NCI-H1436 treated with DMSO at 0.1 percent for 48 hours (cell line): ENCODE measurements at places on chromosomes 5 and 9.

- no peak for DNase-seq
These were observed 19.8 kb downstream of the TXNDC8 start for GRCh38 chr9:110317911-110318310.

- no peak for DNase-seq
These were observed 132.5 kb upstream of the FER start for GRCh38 chr5:108615216-108615615.

DNA sequence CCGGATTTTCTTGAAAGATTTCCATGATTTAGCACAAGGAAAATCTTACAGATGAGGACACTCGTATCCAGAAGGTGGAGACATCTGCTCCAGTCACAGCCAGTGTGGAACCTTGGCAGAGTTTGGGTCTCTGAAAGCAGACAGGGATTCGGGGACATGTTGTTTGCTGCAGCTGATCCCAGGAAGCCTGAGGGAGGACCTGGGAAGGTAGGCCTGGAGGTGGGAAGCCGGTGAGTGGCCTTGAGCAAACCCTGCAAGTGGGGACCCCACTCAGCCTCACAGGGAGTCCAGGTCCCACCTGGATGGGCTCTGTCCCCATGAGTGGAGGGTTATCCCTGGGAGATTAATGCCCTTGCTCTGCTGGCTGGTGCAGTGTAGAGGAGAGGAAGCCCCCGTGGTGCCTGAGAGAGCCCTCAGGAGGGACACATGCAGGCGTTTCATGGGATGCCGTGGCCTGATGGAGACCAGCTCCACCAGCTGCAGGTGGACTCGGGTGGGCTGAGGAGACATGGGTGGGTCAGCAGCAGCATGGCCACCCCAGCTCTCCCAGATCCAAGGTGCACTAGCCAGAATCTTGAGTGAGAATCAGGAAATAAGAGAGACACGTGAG, 7.8 kb downstream of the MRPS2 start:
- DNase-seq, result no peak

DNA sequence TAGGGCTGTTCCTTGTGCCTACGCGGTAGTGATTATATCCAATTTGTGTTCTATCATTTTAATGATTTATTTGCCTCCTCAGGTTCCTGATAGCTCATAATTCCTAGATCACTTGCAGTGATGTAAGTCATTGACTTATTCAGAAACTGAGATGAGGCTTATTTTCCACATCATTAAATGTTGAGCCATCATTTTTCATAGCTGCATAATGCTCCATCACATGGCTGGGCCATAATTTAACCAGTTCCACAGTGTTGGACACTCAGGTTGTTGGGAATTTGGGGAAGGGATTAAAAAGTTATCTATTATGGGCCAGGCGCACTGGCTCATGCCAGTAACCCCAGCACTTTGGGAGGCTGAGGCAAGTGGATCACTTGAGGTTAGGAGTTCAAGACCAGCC, 35.8 kb upstream of the HMCN2 start:
- no peak for DNase-seq

DNA sequence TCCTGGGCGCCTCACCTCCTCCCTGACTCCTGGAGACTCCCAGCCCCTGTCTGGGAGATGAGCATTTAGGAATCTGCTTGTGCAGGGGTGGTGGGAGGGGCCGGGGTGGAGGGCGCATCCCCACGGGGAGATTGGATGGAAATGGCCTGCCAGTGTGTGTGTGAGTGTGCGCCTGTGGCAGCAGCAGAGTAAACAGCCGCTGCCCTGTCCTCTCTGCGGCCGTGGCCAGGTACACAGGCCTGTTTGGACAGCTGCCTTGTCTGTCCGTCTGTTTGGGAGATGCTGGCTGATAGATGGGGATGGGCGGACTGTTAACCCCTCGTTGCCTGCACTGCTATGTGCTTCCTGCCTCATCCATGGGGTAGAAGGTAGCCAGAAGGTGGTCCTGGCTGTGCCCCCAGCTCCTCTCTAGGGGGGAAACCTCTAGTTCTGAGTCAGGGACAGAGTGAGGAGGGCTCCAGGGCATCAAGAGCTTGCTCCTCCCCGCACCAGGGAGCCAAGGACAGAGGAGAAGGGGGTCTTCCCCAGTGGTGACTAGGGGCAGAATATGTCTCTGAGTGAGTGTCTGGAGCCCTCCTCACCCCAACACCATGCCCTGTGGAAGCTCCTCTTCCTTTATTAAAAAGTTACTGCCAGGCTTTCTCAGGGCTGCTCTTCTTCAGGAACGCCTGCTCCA, 60.1 kb downstream of the LMX1B start:
- no peak for DNase-seq

DNA sequence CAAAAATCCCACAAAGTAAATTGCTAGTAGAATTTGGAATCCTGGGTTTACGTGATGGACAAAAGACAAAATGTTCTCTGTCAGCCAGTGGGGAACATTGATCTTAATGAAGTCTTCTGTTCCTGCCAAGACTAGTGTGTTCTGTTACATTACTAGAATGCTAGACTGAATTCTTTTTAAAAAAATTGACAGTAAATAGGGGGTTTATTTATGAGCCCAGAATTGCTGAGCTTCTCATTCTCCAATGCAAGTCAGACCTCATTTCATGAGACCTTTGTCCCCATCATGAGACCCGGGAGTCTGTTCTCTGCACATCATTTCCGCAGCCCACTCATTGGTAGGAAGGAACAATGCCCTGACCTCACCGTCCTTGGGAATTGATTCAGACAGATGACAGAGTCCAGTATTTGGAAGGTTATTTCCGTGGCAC, 173.8 kb upstream of the OTULINL start:
- DNase-seq, result no peak

GRCh38 chr9:128643519-128644300, 12.9 kb downstream of the DYNC2I2 start:
- no peak for DNase-seq

DNA sequence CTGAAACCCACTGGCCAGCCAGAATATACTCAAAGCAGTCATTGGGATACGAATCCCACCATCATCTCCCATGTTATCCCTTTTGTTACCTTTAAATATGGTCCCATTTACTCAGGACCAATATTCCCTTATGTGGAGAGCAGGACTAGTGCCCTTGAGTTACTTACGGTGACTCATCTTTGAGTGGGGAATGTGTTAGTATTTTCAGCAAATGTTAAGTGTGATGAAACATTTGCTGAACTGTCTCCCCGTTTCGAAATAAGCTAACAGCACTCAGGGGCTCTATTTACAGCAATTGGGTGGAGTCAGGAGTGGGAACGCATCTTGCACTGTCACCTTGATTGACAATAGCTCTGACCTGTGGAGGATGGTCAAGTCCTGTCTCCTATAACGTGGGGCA, 67.4 kb downstream of the CTSL start:
- DNase-seq, result no peak

- DNase-seq, result no peak
These were observed 99.4 kb downstream of the TMEM174 start for GRCh38 chr5:73272351-73272750.

DNA sequence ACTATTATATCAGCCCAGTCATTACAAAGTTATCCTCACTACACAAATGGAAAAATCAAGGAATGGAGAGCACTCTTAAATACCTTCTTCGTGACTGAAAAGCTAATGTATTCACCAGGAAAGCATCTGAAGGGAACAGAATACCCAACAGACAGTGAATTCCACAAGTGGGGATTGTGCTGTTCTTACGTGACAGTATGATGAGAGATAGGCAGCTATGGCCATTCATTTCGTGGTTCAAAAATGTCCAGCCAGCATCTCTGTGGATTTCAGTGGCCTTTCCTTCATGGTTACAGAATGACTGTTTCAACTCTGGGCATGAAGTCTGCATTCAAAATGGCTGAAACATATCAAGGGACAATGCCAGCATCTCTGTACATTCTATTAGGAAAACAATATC, 323.8 kb downstream of the PRELID2 start:
- DNase-seq, result no peak

- peak; percentile 55 for DNase-seq
These were observed 163.1 kb downstream of the PAX5 start for GRCh38 chr9:36870960-36871359.

DNA sequence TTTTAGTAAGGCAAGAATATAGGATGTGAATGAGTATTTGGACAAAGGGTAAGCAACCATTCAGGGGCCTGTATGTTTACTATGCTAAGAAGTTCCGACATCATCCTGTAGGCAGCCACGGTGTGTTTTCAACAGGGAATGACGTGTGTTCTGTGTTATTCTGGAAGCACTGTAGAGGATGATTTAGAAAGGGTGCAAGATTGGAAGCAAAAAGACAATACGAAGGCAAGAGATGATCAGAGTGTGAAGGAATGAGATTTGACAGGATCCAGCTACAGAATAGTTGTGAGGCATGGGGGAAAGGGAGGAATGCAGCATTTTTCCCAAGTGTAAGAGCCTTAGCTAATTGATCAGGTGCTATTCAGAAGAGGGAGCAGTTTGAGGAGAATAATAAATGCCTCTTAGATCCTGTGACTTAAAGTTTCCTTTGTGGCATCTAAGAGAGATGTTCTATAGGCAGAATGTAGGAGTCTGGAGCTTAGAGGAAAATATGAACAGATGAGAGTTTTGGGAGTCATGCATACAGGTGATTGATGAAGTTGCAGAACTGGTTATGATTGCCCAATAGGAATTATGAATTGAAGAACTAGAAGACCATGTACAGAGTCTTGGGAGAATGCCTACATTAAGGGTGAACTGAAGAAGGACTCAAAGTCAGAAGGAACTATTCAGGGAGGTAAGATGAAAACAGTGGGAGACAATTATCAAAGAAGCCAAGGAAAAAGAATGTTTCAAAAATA, 2.5 kb downstream of the SMC5 start:
- no peak for DNase-seq

DNA sequence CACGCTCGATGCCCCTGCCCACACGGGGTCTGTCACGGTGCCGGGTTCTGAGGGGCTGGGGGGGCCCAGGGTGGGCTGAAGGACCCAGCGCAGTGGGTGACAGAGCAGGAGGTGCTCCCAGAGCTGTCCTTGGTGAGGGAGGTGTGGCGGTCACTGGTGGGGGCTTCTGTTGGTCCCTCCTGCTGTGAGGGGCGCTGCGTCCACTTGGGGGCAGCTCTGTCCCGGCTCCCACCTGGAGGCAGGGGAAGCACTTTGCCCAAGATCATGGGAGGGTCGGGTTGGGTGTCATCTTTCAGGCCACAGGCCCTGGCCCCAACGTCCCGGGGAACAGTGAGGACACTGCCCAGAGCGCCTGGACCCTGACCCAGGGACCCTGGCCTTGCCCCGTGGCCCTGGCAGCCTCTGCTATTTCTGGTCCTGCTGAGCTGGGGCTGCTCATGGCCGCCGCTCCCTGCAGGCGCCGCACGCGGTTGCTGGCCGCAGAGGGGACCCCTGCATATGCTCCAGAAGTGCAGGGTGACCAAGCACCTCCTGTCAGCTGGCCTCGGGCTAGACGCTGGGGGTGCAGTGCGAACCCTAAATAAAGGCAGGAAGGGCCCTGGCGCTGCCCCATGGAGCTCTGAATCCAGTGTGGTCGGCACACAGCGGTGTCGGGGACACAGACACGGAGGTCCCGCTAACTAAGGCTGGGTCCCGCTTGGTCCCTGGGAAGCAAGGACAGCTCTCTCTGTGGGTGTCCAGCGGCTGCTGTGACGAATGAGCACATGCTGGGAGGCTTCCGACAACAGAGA, 11.6 kb upstream of the RNU6ATAC start:
- no peak for DNase-seq

DNA sequence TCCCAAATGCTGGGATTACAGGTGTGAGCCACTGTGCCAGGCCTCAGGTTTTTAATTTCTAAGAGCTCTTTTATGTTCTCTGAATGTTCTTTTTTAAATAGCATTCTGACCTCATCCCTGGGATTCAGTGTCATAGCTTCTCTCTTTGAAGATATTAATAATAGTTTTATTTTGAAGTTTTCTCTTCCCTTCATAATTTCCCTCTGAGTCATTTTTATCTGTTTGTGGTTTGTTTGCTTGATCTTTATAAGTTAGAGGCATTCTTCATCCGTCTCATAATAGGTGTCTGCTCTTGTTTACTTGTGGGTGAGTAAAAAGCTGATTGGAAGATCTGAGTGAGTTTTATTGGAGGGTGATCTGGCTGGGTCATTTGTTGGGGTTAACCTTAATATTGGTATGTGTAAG, 12.5 kb upstream of the MAMDC2 start:
- no peak for DNase-seq

- no peak for DNase-seq
These were observed 8.5 kb upstream of the SPEF2 start for GRCh38 chr5:35608881-35609779.

- no peak for DNase-seq
These were observed 551.2 kb upstream of the TUSC1 start for GRCh38 chr9:26229324-26230054.

- no peak for DNase-seq
These were observed 849 bp upstream of the IFT74 start for GRCh38 chr9:26955222-26955903.

DNA sequence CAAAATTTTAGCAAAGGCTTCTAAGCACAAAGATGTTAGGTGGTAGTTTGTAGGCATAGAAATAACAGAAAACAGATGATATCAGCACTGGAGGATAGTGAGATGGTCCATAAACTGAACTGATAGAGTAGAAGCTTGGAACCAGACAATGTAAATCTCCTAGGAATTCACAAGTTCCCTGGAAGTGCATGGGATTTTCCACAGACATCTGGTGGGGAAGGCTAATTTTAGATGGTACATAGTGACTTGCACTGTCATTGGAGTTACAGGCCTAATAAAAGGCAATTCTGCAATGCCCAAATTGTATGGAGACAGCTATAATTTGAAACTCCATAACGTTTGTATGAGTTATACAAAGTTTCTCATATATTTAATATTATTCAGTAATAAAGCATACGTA, 653.0 kb upstream of the MEF2C start:
- DNase-seq, result no peak

DNA sequence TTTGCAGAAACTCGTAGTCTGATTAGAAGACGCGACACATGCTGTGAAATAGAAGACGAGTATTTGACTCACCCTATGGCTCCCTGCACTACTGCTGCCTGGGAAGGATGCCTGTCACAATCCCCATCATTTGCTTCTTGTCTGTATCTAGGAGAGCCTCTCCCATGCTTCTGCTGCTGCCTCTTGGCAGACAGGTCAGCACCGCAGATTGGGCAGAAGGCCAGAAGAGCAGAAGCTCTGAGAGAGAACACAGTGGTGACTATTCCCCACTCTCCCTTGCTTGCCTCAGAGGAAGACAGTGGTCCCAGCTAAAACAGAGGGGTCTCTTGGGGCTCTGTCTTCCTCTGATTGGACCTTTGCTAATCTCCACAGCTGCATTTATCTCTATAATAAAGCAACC, 84.0 kb upstream of the SMIM32 start:
- no peak for DNase-seq
